NCI-H1105 treated with DMSO at 0.1 percent for 48 hours (cell line): ENCODE measurements at places on chromosomes 7 and 10.

- peak; percentile 18 for DNase-seq
Observed at GRCh38 chr10:27838361-27838760, 92.7 kb upstream of the MKX start.

DNA sequence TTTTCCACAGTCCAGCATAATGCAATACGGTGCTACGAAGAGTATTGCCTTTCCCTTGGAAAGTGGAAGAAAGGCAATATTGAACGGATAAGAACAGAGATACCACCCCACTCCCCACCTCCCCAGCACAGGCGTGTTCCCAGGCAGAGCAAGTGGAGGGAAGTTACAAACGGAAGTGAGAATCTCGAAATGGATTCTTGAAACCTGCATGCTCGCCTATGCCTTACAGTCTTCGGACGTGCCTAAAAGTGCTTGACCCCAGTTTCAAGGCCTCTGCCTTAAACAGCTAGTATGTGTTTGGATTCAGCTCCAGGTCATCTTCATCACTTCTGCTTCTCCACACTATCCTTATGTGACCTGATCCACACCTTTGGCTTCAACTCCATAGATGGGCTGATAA, 35.0 kb upstream of the USP6NL start:
- DNase-seq, result no peak

GRCh38 chr10:105288613-105289012, 647.5 kb downstream of the SORCS3 start:
- no peak for DNase-seq

DNA sequence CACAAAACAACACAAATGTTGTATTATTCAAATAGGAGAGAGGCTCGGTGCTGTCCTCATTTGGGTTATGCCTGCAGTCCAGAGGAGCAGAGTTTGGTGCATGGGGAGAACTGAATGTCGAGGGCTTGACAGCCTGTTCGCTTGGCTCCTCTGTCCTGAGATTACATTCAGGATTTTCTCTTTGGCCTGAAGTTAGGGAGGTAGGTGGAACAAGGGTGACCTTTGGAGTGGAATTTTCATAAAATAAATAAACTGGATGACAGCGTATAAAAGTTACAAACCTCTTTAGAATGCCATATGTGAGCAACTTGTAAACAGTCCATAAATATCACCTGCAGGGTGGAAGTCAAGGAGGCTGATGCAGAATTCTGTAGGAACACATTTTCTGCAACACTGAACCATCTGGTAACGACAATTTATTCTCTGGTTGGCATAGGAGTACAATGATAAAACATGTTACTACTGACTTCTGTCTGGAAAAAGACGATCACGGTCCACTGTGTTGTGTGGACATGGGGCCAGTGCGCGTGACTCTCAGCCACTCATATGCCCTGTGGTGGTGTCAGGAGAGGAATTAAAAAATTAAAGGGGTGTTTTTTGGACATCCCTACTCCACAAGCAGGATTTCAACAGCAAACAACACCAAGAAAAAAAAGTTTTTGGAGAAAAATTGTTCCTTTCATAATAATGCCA, 33.2 kb downstream of the NRP1 start:
- DNase-seq, result no peak

- peak; percentile 94 for DNase-seq
Observed at GRCh38 chr7:145082366-145083161, 246.7 kb upstream of the TPK1 start.

DNA sequence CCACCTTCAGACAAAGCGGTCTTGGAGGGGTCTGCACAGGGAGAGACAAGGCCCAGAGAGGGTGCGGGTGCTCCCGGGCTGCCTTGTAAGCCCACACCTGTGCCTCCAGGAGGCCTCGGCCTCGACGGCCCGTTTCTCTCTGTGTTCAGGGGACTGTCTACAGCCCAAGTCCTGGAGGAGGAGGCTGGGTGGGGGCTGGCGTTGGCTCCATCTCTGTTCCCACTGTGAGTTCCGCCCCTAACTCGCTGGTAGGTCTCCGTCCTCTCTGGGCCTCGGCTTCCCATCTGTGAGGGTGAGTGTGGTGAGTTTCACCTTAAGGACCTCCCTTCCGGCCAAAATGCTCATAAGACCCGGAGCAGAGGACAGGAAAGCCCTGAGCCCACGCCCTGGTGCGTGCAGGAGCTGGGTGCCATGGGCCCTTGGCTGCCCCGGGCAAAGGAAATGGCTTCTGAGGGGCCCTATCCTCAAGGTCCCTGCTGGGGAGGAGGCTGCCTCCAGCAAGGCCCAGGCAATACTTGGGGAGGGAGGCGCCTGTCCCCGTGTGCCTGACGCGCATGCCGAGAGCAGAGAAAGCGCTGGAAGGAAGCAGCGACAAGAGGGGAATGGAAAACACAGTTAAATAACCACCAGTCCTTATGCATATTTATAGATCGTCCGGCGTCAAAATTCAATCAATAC, 276.8 kb downstream of the ELFN1 start:
- no peak for DNase-seq

GRCh38 chr10:76205361-76205760, 773.9 kb downstream of the LRMDA start:
- DNase-seq, result no peak

- no peak for DNase-seq
Observed at GRCh38 chr7:68485253-68485917, 1112.9 kb upstream of the AUTS2 start.

DNA sequence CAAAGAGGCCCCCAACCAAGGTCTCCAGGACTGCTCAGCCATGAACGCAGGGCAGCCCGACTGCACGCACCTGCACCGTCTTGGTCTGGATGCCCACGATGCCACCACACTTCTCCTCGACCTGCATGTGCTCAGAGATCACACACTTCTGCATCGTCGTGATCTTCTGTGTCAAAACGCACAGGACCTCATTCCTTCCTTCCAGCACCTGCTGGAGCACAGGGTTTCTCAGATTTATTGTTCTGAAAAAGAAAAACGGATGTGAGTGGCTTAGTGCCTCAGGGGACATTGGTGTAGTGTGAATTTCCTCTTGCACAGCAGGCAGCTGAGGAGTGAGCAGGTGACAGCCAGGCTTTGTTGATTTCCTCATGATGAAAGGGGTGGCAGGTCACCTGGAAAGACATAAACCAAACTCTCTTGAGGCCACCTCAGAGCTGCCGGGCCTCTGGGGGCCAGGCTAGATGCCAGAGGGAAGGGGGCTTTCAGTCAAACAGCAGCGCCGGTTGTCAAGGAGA, 38.2 kb downstream of the GSDME start:
- no peak for DNase-seq

- no peak for DNase-seq
Observed at GRCh38 chr10:130361351-130362105, 225.3 kb downstream of the GLRX3 start.

DNA sequence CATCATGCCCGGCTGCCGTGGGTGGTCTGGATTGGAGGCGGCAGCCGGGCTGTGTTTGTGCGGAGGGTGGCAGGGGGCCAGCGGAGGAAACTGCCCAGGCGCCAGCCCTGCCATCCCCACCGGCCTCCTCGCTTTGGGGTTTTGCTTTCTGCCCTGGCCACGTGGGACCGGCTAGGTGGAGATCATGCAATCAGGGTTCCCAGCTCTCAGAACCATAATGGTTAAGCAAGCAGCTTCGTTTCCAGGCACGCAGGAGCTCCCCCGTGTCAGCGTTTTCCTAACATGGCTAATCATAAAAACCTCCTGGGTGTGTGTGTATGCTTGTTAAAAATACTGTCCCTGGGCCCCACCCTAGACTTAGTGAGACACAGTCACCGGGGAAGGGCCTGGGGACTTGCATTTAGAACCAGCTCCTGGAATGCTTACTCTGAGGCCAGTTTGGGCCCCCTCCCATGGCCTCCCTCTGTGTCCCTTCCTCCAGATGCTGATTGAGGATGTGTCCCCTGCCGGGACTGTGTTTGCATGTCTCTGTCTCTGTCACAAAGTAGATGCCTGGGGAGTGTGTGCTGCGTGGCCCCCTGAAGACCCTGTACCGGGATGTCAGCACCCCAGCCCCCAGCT, 119.3 kb downstream of the CUX1 start:
- DNase-seq, result no peak

GRCh38 chr10:19772972-19773371, 43.3 kb upstream of the PLXDC2 start:
- no peak for DNase-seq

DNA sequence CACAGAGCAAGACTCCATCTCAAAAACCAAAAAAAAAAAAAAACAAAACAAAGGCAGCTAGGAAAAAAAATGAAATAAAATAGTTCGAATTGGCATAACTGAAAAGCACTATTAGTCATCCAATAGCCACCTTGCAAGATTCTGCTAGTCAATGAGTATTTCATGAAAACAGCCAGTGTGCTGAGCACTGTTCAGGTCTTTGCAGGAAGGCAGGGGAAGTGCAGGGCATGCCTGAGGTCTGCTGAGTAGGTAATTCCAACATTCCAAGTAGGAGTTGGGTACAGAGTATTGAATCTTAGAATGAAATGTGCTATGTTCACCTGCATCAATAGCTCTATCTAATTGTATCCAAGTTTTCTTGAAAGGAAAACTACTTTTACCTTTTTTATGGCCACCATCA, 22.9 kb downstream of the ABRAXAS2 start:
- no peak for DNase-seq

DNA sequence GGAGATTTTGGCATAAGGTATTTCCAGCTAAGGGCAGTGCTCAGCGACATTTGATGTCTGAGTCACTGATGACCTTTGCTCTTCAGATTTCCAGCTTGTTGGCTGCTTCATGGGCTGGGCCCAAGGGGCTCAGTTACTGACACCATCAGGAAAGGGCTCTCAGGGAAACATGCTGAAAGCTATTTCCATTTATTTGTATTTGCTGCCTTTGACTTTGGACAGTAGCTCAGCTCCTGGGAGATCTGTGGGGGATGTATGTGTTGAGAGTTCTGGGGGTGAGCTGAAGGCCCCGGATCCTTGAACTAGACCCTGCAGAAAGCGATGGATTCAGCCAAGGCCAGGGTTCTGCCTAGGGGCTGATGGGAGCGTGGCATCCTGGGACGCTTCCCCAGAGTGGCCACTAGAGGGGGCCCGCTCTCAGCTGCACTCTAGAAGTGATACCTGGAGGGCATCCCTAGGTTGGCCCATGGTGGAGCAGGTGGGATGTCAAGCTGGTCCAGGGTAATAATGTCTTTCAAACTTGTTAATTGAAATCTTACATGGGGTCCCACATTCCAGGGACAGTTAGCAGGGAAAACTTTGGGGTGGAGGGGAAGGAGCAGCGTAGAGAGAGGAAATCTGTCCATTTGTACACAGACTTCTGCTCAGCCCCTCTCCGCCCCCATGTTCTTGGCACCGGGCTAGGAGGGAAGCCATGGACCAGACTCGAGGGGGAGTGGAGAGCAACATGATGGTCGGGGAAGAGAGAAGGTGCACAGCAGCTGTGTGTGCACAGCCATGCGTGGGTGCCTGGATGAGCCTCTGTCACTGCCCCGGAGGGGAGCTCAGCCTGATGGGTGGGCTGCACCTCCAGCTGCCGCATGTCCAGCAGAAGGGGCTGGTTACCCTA, 3.0 kb upstream of the BTBD16 start:
- DNase-seq, result peak; percentile 7

GRCh38 chr7:21013765-21014539, 227.3 kb upstream of the SP8 start:
- no peak for DNase-seq

DNA sequence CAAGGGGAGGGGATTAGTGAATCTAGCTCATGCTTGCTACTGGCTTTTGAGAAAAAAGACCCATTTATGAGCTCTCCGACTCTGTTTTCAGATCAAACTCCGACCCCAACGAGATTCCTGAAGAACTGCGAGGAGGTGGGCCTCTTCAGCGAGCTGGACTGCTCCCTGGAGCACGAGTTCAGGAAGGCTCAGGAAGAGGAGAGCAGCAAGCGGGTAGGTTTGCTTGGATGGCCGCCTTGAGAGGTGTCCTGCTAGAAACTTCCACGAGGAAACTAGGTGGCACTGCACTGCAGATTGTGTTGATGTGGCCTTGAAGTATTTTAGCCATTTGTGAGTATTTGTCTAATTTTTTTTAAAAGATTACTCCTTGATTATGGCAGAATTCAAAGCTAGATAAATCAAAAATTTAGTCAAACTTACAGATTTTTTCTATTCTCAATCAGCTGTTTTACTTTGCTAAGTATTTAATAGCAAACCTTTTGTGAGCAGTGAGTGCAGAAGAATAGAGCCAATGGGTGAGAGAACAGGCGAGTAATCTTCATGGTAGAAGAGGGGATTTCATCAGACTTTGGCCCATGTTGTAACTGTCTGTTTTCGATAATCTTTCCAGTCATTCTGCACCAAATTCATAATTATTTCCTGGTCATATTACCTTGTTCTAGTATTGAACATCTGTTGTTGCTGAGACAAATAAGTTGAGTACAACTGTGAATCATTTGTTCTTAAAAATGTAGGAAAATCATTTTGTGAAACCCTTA, 95.4 kb downstream of the CREB5 start:
- DNase-seq, result no peak

DNA sequence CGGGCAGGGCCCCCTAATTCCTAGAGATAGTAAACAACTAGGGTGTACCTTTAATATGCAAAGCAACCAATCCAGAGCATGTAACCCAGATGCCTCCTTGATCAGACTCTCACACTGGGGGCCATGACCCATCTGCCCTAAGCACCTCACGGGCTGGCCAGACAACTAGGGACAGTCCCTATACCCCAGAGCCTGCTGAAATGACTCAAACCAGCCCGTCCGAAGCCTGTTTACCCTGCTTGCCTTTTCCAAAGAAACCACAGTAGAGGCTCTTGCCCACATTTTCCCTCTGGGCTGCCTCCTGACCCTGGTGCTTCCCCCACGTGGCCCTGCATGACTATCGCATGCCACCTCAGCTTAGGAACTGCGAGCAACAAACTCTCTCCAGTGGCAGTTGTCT, 46.2 kb downstream of the RGS10 start:
- DNase-seq, result no peak

GRCh38 chr10:10796061-10796773, 221.5 kb upstream of the CELF2 start:
- DNase-seq, result no peak

DNA sequence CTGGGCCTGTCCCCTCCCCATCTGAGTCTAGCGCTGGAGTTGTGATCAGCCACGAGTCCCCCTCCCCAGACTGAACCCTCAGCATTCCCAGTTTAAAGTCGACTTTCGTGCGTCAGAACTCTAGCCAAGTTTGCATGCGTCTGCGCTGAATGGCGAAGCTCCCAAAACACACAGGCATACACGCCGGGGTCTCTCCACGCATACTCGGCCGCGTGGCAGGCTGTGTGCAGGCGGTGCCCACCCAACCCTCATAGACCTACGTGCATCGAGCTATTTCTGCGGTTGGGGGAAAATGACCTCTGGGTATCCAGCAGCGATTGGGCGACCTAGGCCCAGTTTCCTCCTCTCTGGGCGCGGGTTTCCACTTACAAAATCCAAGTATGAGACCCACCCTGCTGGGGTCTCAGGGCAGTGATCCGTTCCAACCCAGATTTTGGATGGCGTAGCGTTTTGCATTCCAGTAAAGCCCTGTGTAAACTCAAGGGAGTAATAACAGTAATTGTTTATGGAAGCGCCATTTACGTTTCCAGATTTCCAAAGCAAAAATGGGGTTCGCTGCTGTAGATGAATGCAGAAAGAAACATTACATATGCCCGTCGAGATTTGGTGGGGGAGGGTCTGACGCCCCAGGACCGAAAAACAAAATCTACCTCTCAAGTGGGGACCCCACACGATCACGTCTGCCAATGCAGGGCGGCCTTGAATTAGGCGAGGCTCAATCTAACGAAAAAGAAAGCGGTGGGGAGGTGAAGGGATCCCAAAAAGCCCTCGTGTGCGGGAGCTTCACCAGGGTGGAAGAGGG, 2.0 kb upstream of the HMX3 start:
- DNase-seq, result no peak
